ENCODE measurements at places on chromosomes 2 and 18.
A peak's percentile ranks its signal among the peaks of the same experiment; 100 is the strongest.

GRCh38 chr2:216692636-216693413 is 2.5 kb downstream of the IGFBP5 start:
- peak; percentile 83 for DNase-seq

GRCh38 chr2:96506907-96507240 is 1.7 kb upstream of the NEURL3 start:
- no peak for DNase-seq

DNA sequence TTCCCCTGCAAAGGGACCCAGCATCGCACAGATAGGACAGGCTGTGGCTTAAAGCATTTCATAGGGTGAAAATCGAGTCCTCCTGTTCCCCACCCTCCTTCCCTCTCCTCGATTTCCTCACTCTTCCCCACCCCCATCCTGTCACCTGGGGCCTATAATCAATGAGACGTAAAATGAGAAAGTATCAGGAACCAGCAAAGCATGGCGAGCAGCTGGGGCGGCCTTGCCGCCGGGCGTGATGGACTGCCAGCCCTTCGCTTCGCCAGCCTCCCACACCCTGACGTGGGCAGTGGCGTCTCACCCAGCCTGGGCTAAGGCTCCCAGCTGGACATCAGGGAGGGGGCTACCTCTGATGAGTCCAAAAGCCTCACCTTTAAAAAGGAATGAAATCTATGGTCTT is 11.1 kb downstream of the SLC30A3 start:
- DNase-seq = no peak

DNA sequence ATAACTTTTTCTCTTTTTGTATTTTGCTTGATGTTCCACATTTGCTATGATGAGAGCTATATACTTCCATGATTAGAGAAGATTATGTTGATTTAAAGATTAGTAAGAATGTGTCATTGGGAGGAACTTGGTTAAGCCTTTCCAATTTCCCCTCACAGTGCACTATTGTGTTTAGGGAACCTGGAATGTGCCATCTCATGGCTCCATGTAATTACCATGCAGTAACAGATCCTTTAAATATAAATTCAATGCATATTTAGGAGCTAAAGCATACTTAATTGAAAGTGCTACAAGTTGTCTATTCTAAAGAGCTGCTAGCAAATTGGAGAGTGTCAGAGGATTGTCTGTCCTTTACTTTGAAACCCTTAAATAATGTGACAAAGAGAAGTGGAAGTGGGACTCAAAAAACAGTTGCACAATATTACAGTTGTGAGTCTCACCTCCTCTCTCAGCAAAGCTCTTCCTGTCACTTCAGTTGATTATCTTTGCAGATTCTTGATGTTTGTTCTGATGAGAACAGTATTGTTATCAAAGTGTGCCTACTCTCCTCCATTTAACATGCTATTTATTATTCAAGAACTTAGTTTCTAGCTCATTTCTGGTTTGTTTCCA is 1162.7 kb upstream of the ZEB2 start:
- no peak for DNase-seq

- DNase-seq = no peak
These were observed 78.6 kb downstream of the RFTN2 start for GRCh38 chr2:197596766-197597165.

DNA sequence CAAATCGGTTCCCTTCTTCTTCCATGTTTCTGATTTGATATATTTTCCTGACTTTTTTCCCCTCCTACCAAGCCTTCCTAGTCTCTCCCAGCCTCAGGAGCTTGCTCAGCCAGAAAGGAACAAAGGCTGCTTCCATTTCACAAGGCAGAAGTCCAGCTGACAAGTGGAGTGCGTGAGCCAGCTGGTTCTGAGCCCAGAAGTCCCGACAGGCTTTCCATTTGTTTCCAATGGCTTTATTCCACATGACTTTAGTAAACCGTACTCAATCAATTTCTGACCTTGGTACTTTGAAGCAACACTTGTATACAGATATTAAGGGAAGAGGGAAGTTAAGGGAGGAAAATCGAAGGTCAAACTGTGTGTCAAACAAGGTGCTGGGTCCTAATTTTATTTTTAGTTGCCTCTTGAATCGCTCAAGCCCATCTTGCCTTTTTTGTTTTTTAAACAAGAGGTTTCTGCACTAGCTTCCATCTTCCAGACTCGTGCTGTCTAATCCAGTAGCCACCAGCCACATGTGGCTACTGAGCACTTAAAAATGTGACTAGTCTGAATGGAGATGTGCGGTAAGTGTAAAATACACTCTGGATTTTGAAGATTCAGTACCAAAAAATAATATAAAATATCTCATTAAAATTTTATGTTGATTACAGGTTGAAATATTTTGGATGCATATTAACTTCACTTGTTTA is 36.2 kb downstream of the WIPF1 start:
- DNase-seq = no peak

- peak; percentile 78 for DNase-seq
These were observed 55.4 kb upstream of the GLI2 start for GRCh38 chr2:120680136-120680761.

All from stimulated activated naive CD8-positive, alpha-beta T cell treated with anti-CD3 and anti-CD28 coated beads, Interleukin-15, Interleukin-2, amounts not matched to agents 100 U/mL and 50 U/mL, for 24 hours (primary cell).